ENCODE measurements at places on chromosomes 1 and 21. TPM values are rescaled to one million over a fixed set of nuclear protein-coding genes. Genes with fewer than 3 reads are reported as not detected.

The RAP1A gene
- total RNA-seq = 27.9 TPM

The TDRD10 gene
- not detected for total RNA-seq

The MAP3K21 gene
- total RNA-seq = 11.8 TPM

The KCNA3 gene
- not detected for total RNA-seq

The FAM43B gene
- 5.9 TPM for total RNA-seq

The LEFTY1 gene
- total RNA-seq = 0.50 TPM

The SELENON gene
- 63.6 TPM for total RNA-seq

The DIO1 gene
- not detected for total RNA-seq

The TATDN3 gene
- total RNA-seq = 12.5 TPM

The C1orf116 gene
- total RNA-seq = 4.5 TPM

The SPRR1B gene
- total RNA-seq = not detected

The BRINP3 gene
- total RNA-seq = not detected

The SLC5A3 gene
- total RNA-seq = 3.9 TPM

The NECTIN4 gene
- 1.9 TPM for total RNA-seq

The SPEN gene
- 40.5 TPM for total RNA-seq

The HHAT gene
- 1.7 TPM for total RNA-seq

The PPM1J gene
- 1.2 TPM for total RNA-seq

The ICOSLG gene
- total RNA-seq = 3.3 TPM

The FAM72D gene
- total RNA-seq = 7.3 TPM

The PYGO2 gene
- 21.7 TPM for total RNA-seq

The TNFRSF9 gene
- 3.0 TPM for total RNA-seq

The PERM1 gene
- 0.15 TPM for total RNA-seq

The RNU1-1 gene
- not detected for total RNA-seq

The VAMP3 gene
- 67.5 TPM for total RNA-seq

The CFAP45 gene
- 0.61 TPM for total RNA-seq

The OLIG2 gene
- not detected for total RNA-seq

The RIIAD1 gene
- total RNA-seq = not detected

The LMX1A gene
- not detected for total RNA-seq

The TRIM45 gene
- total RNA-seq = 1.6 TPM

The DHRS3 gene
- total RNA-seq = 61.6 TPM

The KRTAP19-1 gene
- not detected for total RNA-seq

The OR2T8 gene
- total RNA-seq = not detected

The LCE2B gene
- total RNA-seq = not detected

The TNFSF4 gene
- not detected for total RNA-seq

The NPR1 gene
- 0.82 TPM for total RNA-seq

The SLC41A1 gene
- total RNA-seq = 21.5 TPM

The CENPF gene
- total RNA-seq = 74.1 TPM

The SPATA45 gene
- total RNA-seq = not detected

The KCNJ15 gene
- total RNA-seq = 0.09 TPM

The CR1 gene
- total RNA-seq = not detected

The FAM3B gene
- not detected for total RNA-seq

The SERTAD4 gene
- 0.73 TPM for total RNA-seq

The MSH4 gene
- total RNA-seq = not detected

The KCNQ4 gene
- 0.18 TPM for total RNA-seq

The TNFRSF4 gene
- total RNA-seq = not detected

The C1QC gene
- not detected for total RNA-seq

The LCE2A gene
- total RNA-seq = not detected

The SUSD4 gene
- 0.60 TPM for total RNA-seq

The ZMYND12 gene
- 0.58 TPM for total RNA-seq

The GPR52 gene
- total RNA-seq = not detected

The KANK4 gene
- total RNA-seq = 0.65 TPM

The ASAP3 gene
- 4.0 TPM for total RNA-seq

Measured in A549 treated with CORT108297 at 1 μM for 4 hours (cell line).